Thyroid gland (tissue), 4 donors: ENCODE measurements at places on chromosomes 1 and 21. TPM values are rescaled to one million over a fixed set of nuclear protein-coding genes. Genes with fewer than 3 reads are reported as not detected.

- no peak for DNase-seq
- peaks cover 9% of the 10 kb centered on the region for H3K36me3 ChIP-seq
- H3K4me1 ChIP-seq = no peaks in the 10 kb centered on the region
These were observed 40.0 kb downstream of the TMCO4 start for GRCh38 chr1:19759740-19760089.

The OLIG1 gene
- not detected for total RNA-seq

GRCh38 chr1:15206418-15207030, 40.5 kb upstream of the FHAD1 start:
- no peak overlapping the region for H3K27ac ChIP-seq
- H3K4me3 ChIP-seq = no peak overlapping the region
- DNase-seq = no peak
- H3K4me1 ChIP-seq = peaks cover 14% of the 10 kb centered on the region

The RGS4 gene
- 5.2 TPM for total RNA-seq

DNA sequence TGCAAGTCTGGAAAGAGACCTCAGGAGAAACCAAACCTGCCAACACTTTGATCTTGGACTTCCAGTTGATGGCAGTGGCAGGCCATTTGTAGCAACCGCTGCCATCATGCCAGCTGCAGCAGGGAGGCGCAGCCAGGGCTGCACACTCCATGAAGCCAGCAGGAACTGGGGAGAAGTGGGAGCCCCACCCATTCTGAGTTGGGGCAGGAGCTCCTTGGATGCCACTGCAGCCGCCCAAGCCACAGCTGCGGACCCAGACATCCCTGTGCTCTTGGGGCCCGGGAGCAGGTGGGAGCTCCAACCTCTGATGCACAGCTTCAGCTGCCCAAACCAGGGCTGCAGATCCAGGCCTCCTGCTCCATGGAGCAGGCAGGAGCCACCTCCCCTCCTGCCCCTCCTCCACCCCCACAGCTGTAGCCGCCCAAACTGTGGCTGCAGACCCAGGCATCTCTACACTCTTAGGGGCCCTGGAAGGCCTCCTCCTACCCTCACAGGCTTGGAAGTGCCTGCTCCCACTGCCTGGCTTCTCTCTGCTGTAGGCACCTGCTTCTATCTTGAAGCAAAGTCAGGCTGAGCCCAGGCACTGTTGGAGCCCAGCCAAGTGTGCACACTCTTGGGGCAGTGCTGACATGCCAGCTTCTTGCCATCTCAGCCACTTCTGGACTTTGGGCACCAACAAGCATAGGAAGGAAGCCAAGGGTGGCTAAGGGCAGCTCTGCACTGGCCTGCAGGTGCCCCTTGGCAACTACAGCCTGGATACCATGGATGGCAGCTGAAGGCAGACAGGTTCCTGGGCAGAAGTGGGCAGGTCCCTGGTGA, 20.0 kb upstream of the DISP1 start:
- H3K4me1 ChIP-seq = peaks cover 13% of the 10 kb centered on the region
- peak; percentile 75 for DNase-seq
- no peaks in the 10 kb centered on the region for H3K36me3 ChIP-seq
- H3K27me3 ChIP-seq = no peaks in the 10 kb centered on the region
- H3K4me3 ChIP-seq = no peak overlapping the region

- no peak overlapping the region for H3K27ac ChIP-seq
- H3K4me1 ChIP-seq = no peaks in the 10 kb centered on the region
- no peak overlapping the region for H3K4me3 ChIP-seq
- H3K36me3 ChIP-seq = no peaks in the 10 kb centered on the region
- DNase-seq = no peak
- H3K27me3 ChIP-seq = no peaks in the 10 kb centered on the region
These were observed 127.5 kb upstream of the SOD1 start for GRCh38 chr21:31531967-31532366.
